Small intestine (tissue), 16 donors: ENCODE measurements at places on chromosomes 7 and 10. TPM values are rescaled to one million over a fixed set of nuclear protein-coding genes. Genes with fewer than 3 reads are reported as not detected.

DNA sequence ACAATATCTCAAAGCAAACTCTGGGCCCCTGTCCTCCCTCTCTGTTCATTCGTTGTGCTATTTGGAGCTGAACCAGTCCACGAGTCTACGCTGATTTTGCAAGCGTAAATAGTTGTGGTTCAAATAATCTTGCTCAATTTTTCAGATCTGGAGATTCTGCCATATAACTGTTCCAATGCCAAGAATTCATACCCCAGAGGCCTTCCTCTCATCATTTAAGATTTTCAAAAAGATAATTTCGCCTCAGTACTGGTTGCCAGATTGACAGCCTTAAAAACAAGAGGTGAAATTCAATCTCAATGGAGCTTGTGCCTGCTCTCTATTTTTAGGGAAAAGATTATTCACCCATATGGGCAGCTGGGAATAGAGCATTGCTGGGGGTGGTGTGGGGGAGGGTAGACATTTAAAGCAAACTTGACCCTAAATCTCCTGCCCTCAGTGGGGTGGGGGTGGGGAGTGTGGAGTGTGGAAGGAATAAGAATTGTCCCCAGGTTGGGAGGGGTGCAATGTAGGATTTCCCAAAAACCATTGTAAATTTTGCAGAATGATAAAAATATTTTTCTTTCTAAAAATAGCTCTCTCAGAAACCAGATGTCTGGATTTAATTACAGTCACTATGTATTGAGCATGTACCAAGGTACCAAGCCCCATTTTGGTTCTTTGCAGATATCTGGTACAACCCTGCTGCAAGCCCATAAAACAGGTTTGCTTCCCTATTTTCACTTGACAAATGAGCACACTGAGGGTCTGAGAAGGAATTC is 104.7 kb upstream of the EEPD1 start:
- no peak for DNase-seq

- peak; percentile 64 for DNase-seq
Observed at GRCh38 chr7:25098096-25099046, 26.7 kb downstream of the CYCS start.

- peak; percentile 30 for DNase-seq
Observed at GRCh38 chr10:131312478-131312836, 936 bp upstream of the TCERG1L start.

- DNase-seq: no peak
Observed at GRCh38 chr10:95401704-95402469, 111.1 kb upstream of the PDLIM1 start.

GRCh38 chr7:143279186-143280098 is 5.3 kb upstream of the TMEM139 start:
- DNase-seq: peak; percentile 71

DNA sequence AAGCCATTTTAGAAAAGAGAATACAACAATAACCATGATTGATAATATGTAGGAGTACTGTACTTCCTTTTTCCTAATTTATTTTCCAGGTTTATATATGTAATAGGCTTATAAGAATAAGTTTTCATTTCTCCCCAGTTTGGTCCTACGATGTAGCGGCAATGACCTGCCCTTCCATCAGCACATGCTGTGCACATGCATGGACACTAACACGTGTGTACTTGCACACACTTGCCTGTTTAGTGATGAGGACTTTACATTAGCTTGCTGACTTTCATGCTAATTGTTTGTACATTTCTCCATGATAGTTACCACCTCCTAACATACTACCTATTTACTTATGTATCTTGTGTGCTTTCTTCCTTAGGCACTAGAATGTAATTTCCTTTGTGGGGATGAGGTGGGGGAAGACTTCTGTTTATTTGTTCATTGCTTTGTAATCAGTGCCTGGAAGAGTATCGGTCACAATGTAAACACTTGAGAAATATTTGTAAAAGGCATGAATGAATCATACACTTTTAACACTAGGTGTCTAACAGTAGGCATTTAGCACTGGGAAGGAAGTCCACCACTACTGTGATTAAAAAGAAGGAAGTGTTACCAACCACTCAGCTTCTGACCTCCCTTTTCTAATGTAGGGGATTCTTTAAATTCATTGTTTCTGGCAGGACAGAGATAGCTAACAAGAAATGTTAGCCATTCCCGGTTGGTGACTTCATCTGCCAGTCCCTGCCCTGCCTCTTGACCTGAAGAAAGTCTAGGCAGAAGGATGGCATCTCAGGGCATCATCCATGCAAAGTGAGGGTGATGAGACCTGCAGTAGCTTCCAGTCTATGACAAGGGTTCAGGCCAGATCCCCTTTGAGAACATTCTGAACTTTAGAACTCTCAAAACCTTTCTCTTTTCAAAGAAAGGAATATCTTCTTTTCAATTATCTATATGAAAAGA is 120.2 kb upstream of the RAB18 start:
- DNase-seq: no peak

- no peak for DNase-seq
Observed at GRCh38 chr7:5296015-5296610, 13.4 kb downstream of the SLC29A4 start.

DNA sequence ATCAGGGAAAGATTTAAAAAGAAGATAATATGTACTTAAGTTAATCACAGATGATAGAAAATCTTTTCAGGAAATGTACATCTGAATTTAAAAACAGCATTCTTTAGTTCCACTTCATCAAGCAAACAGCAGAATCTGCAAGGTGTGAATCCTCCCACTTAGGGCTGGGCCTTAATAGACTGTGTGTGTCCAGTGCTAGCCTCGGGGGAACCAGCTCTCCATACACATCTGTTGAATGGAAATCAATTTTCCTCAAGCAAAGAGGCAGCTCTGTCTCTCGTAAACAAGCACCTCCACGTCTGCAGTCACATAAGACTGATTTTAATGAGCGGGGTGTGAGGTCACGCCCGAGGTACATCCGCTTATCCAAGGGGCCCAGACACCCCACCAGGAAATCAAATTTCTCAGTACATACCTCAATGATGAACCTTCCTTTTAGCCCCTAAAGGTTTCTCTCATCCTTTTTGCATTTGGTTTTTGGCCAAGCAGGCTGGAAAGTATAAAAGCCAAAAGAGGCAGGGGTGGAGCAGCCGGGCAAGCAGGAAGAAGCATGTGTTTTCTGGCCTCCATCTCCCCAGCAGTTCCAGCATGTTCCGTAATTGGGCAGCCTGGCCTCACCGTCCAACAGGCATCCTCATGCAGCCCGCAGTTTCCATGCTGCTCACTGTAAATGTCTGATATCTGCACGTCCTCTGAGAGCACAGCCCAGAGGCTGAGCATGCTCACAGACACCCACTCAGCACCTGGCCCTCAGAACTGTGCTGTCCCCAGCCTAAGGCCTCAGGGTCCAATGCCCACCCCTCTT is 131.3 kb downstream of the GLI3 start:
- DNase-seq: no peak

RSBN1L gene
- polyA plus RNA-seq: 17.5 TPM

ACTR3C gene
- polyA plus RNA-seq: 2.4 TPM

PCLO gene
- polyA plus RNA-seq: 2.9 TPM

AGMO gene
- polyA plus RNA-seq: 23.0 TPM
